ENCODE measurements at places on chromosomes 1 and 21.
A peak's percentile ranks its signal among the peaks of the same experiment; 100 is the strongest.

- DNase-seq = no peak
These were observed 16.5 kb upstream of the SUMO3 start for GRCh38 chr21:44834231-44834950.

DNA sequence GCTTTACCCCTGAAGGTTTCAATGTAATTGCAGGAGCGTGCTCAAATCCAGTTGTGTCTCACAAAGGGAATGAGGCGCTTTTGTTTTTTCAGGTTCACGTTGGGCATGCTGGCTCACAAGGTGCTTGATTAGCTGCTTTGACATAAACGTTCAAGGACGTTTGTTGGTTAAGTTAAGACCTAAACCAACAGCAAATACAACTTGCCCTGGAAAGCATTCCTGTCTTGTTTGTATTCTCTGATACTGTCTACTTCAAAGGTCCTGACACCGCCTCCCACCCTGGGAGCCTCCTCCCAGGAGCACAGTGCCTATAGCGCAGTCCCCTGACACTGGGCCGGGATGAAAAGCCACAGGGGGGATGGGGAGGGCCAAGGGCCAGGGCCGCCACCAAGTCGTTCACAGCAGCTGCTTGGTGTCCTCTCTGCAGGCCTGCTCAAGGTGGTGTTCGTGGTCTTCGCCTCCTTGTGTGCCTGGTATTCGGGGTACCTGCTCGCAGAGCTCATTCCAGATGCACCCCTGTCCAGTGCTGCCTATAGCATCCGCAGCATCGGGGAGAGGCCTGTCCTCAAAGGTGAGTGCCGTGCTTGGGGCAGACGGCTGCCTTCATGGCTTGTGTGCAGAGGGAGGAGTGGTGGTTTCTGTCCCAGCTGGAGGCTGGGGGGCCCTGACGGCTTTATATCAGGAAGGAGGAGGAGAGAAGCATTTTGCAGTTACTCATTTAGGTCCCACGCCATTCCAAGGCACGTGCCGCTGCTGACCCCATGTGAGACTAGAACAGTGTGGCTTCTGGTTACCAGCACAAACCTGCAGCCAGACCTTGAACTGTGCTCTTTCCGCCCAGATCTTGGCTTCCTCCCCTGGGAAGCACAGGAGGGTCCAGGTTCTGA is 6.1 kb downstream of the FAM3B start:
- DNase-seq = no peak

- DNase-seq = no peak
These were observed 6.2 kb downstream of the TMEM125 start for GRCh38 chr1:43275826-43276620.

DNA sequence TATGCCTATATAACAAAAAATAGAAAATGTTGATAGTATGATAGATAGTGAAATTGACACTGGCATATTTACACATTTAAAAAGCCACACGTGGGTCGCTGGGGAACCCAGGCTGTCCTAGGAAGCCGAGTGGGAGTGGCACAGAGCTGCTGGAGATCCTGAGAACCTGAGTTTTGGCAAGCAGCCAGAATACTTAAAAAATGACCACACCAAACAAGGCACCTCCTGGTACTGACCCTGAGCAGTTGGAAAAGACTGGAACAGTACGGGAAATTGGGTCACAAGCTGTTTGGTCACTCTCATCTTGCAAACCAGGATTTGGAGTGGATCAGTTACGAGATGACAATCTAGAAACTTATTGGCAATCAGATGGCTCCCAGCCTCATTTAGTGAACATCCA is 111.5 kb downstream of the ZFYVE9 start:
- DNase-seq = no peak

GRCh38 chr1:54006508-54006907 is 11.5 kb downstream of the LDLRAD1 start:
- DNase-seq = no peak

GRCh38 chr21:25818551-25818950 is 83.8 kb downstream of the GABPA start:
- no peak for DNase-seq

- no peak for DNase-seq
These were observed at the start of gene FCAMR for GRCh38 chr1:206970446-206970845. Gene FCAMR (minus strand): TSS chr1:206970460. CDS start chr1:206970125, 335 bp downstream.

- DNase-seq = no peak
These were observed 228.5 kb downstream of the USH2A start for GRCh38 chr1:216194721-216195120.

DNA sequence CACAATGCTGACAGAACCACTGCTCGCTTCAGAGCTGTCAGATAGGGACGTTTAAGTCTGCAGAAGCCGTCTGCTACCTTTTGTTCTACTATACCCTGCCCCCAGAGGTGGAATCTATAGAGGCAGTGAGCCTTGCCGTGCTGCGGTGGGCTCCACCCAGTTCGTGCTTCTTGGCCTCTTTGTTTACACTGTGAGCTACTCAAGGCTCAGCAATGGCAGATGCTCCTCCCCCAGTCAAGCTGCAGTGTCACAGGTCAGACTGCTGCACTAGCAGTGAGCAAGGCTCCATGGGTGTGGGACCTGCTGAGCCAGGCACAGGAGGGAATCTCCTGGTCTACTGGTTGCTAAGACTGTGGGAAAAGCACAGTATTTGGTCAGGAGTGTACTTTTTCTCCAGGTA is 47.1 kb downstream of the LEPR start:
- DNase-seq = peak; percentile 65

DNA sequence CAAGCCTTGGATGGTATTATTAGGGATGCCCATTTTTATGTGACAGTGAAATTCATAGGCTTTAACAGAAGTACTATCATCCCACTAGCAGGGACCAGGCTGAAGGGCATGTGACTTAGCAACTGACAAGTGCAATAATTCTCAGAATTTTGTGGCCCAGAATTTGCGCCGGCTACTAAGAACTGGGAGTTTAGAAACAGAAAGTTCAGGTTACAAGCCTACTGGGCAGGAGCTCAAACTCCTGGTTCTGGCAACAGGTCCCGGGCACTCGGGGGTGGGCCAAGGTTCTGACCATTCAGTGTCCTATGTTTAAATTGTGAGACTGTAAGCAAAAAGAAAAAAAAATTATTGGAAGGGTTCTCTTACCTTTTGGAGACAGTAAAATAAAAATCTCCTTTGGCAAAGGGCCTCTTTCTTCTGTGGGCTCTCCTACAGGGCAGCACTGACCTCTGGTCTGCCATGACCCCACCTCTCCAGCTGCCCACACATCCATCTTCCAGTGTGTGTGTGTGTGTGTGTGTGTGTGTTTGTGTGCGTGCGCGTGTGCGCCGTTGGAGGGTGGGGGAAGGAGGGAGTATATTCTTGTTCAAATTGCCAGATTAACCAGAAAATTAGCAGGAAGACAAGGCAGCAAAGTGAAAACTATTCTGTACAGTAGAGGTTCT is 26.1 kb downstream of the IRF2BP2 start:
- no peak for DNase-seq

DNA sequence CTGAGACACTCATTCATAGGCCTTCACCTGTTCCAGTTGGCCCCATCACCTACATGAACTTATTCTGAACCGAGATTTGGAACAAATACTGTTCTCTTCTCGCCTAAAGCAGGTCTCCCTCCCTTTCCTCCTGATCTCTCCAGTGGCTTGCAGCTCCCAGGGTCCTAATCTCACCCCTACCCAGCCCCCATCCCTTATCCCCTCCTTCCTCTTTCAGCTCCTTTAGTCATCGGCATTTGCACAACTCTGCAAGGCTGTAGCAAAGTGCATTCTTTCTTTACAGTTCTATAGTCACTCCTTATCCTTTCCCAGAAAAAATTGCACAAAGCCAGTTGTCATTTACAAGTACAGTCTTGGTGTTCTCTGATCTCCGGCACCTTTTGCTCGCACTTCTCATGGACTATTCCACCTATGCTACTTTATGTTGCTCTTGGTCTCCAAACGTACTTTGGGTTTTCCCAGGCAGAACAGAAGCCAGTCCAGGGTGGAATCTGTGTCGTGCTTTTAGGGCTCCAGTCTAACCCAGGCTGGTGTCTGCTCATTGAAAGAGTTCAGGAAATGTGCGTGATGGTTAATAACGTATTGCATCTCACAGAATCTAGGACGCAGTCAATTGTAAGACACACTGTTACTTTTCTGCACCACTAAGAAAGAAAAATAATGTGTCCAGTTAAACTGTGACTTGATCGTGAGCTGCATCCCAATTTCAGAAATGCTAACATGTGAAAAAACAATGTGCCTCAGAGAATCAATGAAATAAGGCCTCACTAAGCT is 965 bp downstream of the ABCA4 start:
- DNase-seq = no peak

DNA sequence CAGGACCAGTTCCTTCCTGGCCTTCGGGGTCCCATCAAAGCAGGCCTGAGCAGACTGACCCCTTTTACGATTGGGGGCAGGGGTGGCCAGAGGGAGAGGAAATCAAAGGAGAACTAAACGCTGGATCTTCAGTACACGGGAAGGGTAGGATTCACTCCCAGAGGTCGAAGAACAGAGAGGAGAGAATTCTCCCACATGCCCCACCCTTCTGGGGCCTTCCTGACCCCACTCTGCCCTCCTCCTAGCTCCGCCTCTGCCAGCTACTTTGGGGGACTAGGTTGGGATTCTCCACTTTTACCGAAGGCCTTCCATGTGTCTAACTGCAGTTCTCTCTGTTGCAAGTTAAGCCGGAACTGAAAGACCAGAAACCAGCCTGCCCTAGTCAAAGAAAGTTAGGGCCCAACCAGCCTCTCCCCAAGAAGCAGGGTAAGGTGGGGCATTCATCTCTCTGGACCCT is 654 bp upstream of the ARHGEF2 start:
- DNase-seq = no peak

All from NCI-H2171 (cell line).